Neural crest cell (in vitro differentiated cells): ENCODE measurements at places on chromosomes 3 and 15.
A peak's percentile ranks its signal among the peaks of the same experiment; 100 is the strongest.

DNA sequence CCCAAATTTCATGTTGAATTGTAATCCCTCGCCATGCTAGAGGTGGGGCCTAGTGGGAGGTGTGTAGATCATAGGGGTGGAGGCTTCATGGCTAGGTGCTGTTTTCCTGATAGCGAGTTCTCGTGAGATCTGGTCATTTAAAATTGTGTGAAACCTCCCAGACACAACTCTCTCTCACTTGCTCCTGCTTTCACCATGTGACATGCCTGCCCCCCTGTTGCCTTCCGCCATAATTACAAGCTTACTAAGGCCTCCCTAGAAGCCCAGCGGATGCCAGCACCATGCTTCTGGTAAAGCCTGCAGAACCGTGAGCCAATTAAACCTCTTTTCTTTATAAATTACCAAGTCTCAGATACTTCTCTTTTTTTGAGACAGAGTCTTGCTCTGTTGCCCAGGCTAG, 36.0 kb downstream of the CCDC54 start:
- no peak for DNase-seq

DNA sequence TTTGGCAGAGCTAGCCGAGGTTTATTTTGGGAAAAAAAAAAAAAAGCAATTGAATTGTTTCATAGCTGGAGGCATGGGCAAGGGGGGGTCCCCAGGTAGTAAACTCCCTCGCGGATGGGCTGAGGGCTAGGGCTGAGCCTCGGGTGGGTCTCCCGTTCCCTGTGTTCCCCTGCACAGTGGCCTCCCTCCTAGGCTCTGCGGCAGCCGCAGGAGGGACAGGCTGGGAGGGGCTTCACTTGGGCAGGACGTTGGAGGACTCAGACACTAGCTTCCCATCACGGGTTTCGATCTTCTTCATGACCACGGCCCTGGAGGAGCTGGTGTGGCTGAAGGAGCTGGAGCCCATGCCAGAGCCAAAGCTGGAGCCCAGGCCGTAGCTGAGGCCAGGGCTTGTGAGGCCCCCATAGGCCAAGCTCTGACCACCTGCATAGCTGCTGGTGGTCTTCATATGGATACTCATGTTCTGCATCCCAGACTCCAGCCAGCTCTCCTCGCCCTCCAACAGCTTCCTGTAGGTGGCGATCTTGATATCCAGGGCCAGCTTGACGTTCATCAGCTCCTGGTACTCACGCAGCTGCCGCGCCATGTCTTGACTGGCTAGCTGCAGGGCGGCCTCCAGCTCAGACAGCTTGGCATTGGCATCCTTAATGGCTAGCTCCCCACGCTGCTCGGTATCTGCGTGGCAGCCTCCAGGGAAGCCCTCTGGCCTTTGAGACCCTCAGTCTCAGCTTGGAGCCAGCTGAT, 64.0 kb upstream of the CDAN1 start:
- DNase-seq = peak; percentile 2

GRCh38 chr3:124634210-124635168, 95.8 kb upstream of the UMPS start:
- DNase-seq = no peak

GRCh38 chr3:114856835-114857234, 290.3 kb downstream of the ZBTB20 start:
- no peak for DNase-seq
